Kasumi-1 (cell line): ENCODE measurements at places on chromosomes 1 and 21.

GRCh38 chr1:3463891-3464648 is 9.6 kb downstream of the ARHGEF16 start:
- DNase-seq, result no peak

GRCh38 chr1:226958300-226958699 is 18.2 kb downstream of the COQ8A start:
- DNase-seq, result no peak

DNA sequence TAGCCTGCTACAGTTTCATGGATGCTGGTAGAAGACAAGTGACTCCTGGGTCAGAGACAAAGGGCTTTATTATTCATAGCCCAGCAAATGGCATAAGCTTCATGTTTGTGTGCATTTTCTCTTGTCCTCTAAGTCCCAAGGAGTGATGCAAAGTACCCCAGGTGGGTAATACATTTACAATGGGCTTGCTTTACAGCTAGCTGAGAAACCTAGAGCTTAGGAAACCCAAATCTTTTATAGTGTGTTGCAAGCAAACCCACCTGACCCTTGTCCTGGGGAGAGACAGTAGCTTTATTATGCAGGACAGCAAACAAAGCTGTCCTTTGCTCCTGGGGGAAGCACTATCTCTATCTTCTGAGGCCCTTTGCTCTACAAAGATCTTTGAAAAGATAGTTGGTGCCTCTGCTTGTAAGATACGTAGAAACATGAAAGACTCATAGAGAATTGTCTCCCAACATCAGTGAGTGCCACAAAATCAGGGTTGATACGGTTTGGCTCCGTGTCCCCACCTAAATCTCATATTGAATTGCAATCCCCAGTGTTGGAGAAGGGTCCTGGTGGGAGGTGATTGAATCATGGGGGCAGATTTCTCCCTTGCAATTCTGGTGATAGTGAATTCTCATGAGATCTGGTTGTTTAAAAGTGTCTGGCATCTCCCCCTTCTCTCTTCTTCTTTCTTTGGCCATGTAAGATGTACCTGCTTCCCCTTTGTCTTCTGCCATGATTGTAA is 315.8 kb upstream of the USP24 start:
- no peak for DNase-seq

DNA sequence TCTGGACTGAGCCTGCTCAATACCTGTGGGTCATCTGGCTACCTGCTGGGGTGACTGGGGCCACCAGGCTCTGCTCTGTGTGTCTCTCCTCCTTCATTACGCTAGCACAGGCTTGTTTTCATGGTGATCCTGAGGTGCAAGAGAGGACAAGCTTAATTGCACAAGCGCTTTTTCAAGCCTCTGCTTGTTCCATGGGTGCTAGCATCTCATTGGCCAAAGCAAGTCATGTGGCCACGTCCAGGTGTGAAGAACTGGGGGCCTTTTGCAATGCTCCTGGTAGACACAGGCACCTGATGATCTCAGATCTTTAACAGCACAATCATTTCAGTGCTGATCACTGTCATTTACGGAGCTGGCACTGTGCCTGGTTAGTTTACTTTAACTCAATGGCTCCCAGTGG is 114.6 kb downstream of the KAZN start:
- no peak for DNase-seq

DNA sequence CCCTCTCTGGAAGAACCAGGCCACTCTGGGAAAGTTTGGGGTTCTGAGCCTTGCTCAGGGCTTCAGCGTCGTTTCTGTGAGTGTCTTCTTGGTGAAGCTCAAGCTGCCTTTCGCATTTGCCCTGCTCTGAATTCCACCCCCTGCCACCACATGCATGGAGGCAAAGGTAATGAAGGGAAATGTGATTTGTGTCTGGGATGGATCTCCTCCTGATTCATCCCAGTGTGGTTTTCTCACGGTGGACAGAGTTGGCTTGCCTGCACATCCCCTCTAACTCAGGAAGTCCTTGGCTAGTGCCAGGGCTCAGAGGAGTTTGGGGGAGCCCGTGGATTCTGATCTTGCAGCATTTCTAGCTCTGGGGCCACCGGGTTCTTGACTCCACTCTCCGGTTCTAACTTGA is 173.6 kb upstream of the RAB4A start:
- DNase-seq, result no peak

GRCh38 chr1:246488674-246489073 is 18.4 kb downstream of the SMYD3 start:
- no peak for DNase-seq

- DNase-seq, result no peak
Observed at GRCh38 chr1:155012026-155012546, 9.5 kb downstream of the ZBTB7B start.

DNA sequence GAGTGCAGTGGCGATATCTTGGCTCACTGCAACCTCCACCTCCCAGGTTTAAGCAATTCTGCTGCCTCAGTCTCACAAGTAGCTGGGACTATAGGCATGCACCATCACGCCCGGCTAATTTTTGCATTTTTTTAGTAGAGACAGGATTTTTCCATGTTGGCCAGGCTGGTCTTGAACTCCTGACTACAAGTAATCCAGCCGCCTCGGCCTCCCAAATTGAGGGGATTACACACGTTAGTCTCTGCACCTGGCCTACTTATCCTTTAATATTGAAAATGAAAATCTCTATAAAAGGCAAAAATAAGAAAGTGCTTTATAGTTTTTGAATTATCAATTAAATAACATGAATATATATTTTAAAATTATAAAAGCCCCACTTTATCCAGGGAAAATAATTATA is 190.6 kb downstream of the DPYD start:
- no peak for DNase-seq
